ENCODE measurements at places on chromosomes 3 and 15.

DNA sequence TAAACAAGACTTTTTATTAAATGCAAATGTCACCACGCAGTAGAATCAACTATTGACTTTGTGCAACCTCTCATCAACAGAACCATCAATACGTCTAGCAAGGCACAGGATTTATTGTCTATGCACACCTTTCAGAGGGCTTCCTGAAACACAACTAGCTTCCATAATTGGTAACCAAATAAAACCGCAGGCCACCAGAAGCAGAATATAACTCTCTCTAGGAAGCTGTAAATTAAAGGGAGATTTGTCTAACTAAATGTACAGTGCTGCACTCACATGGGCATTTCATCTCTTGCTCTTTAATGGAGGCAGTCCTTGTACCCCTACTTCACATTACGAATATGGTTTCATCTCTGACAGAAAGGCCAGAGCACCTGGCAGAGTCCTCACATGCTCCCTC is 93.0 kb downstream of the FHIT start:
- DNase-seq, result no peak

DNA sequence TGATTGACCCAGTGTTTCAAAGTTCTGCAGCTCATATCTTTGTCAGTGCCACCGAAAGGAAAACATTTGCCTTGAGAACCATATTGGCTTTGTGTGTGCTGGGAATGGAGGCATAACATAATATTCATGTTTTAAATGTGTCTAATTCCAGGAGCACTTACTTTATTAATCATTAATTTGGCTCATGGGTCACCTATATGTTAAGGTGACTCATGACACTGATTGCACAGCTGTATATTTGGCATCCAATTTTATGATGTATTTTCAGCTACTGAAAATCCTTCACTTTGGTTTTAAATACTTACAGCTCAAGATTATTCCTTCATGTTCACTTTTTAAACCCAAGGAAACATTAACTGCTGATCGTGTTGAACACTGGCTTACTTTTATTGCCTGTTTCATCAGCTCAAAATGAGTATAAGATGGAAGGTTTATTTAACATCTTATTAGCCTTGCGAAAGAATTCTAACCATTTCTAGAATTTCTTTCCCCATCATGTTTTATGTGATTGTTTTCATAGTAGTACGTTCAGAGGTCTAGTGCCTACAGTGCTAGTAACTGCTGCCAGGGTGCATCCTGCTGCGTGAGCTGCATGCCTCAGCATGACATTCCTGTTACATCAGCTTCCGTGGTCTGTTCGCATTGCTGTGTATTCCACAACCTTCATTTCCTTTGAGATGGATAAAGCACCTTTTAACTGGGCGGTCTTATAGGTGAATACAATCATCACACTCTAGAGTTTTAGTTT is 63.7 kb downstream of the LRCH3 start:
- no peak for DNase-seq

- no peak for DNase-seq
These were observed 108.4 kb downstream of the LSM3 start for GRCh38 chr3:14286887-14287500.

DNA sequence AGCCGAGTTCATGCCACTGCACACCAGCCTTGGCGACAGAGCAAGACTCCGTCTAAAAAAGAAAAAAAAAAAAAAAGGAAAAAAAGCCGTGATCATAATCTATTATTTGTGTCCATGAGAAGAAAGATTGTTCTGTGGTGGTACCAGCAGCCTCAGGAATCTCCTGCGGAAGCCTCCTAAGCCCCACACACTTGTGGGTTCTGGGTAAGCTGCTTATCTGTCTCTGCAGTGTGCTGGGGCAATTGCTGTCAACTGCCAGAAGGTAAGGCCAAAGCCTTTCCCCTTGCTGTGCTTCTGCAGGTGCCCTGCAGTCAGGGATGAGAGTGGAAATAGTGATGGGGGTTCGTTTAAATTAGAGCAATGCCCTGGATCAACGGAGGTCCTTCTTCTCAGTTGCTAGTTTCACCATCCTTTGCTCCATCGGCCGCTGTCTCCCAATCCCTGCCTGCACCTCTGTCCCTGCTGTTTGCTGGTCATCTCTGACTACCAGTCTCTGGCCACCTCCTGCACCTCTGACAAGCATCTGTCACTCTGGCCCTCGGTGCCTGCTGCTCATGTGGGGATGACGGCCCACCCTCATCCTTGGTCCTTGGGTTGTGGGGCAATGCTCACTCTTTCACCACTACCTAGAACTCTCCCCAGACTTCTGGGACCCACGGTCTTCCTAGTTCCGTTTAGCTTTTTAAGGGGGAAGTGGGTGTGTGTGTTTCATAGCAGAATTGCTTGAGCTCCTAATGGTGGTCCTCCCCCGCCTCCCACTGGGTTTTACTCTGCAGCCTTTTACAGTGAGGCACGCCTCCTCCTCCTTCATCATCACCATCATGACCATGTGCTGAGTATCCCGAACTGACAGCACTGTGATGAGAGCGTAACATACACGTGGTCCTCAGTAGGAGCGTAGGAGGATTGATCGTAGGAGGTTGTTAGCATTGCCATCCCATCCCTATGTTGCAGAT is 25.5 kb downstream of the CHRD start:
- no peak for DNase-seq

DNA sequence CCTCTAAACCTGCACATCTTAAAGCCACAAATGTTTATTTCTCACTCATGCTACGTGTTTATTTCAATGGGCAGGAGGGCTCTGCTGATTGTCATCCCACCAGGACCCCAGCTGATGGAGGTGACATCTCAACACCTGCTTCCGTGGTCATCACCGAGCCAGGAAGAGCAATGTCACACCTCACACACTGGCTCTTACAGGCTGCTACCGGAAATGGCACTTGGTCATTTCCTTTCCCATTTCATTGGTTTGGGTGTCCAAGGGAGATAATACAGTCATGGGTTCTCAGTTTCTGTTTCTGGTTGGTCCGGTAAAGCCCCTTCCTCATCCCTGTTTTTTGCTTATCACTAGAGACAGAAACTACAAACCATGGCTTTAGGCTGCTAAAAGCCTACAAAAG is 41.9 kb downstream of the ABHD2 start:
- DNase-seq, result no peak

Data from stimulated activated CD4-positive, alpha-beta T cell treated with anti-CD3 and anti-CD28 coated beads, Interleukin-12 subunit alpha, Interleukin-12 subunit beta, amount 100 ng/mL, for 48 hours (primary cell).